ENCODE measurements at places on chromosomes 6 and 20.

GRCh38 chr6:75611011-75611701 is 9.5 kb downstream of the SENP6 start:
- no peak for DNase-seq

GRCh38 chr20:37162646-37163045 is 16.5 kb upstream of the RPN2 start:
- no peak for DNase-seq

GRCh38 chr6:124982669-124983068 is 20.4 kb downstream of the RNF217 start:
- DNase-seq, result no peak

DNA sequence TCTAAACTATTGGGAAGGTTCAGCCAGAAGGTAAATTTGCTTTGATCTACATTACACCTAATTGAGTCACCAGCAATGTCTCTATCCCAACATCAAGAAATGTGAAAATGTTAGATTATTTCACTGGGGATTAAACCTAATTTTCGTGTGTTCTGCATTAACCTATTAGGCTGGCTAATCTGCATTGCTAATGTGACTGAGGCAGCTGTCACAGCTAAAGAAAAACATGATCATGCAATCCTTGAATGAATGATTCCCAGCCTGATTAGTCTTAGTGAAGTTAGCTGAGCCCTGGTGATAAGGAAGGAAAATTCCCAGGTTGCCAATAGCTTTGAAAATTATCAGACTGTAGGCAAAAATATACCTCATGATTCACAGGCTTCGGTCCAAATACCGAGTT is 135.3 kb downstream of the LINC00237 start:
- no peak for DNase-seq

GRCh38 chr6:15841937-15842726 is 179.3 kb upstream of the DTNBP1 start:
- no peak for DNase-seq

GRCh38 chr6:77652739-77653138 is at the start of gene MEI4:
Gene MEI4, plus strand, starts transcription at chr6:77653039. Its CDS starts 37,633 bp downstream, at chr6:77690672.
- no peak for DNase-seq

DNA sequence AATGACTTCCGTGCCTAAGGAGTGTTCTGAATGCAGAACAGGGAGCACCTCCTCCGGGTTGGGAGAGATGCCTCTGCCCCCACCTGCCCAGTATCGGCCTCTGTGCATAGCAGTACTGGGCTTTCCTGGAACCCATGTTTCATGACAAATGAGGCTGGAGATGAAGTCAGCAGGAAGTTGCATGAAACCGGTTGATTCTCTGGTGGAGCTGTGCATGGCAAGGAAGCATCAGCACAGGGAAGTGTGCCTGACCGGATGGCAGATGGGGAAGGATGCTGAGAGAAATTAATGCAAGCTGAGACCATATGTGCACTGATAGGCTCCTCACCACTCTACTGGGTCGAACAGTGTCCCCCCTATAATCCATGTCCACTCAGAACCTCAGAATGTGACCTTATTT is 155.5 kb downstream of the CDH26 start:
- DNase-seq, result no peak

- DNase-seq, result no peak
Observed at GRCh38 chr6:13813621-13814175, 659 bp downstream of the MCUR1 start.

DNA sequence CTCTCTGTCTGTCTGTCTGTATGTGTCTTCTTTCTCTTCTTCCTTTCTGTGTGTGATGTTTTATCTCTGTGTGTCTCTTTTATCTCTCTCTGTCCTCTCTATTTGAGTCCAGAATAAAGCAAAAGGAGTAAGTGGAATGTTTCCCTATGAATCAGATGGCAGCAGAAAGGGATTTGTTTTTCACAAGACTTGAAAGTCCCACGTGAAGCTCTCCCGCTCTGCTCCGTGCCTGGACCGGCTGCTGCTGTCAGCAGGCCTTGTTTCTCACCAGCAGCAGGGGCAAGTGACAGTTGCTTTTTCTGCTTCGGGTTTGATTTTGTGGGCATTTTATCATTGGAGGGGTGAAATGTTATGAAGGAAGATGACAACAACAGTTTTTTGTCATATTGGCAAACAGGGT is 212.7 kb downstream of the PACRG start:
- no peak for DNase-seq

- no peak for DNase-seq
Observed at GRCh38 chr20:8104252-8104651, 27.8 kb upstream of the PLCB1 start.

DNA sequence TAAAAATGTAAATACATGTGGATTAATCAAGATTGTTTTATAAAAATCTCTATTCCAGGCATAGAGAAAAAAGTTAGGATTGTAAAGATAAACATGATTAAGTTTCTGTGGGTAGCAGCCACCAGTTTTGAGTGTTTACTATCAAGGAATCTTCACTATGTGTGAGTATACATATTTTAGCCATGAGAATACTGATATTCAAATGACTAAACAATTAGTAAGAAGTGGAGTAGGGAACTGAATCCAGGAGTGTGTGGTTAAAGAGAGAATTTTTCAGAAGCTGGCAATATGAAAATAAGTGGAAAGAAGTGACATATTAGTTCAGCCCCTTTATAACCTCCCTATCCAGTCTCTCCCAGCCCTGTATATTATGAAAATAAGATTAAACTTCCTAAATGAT is 10.3 kb downstream of the ELOVL2 start:
- no peak for DNase-seq

DNA sequence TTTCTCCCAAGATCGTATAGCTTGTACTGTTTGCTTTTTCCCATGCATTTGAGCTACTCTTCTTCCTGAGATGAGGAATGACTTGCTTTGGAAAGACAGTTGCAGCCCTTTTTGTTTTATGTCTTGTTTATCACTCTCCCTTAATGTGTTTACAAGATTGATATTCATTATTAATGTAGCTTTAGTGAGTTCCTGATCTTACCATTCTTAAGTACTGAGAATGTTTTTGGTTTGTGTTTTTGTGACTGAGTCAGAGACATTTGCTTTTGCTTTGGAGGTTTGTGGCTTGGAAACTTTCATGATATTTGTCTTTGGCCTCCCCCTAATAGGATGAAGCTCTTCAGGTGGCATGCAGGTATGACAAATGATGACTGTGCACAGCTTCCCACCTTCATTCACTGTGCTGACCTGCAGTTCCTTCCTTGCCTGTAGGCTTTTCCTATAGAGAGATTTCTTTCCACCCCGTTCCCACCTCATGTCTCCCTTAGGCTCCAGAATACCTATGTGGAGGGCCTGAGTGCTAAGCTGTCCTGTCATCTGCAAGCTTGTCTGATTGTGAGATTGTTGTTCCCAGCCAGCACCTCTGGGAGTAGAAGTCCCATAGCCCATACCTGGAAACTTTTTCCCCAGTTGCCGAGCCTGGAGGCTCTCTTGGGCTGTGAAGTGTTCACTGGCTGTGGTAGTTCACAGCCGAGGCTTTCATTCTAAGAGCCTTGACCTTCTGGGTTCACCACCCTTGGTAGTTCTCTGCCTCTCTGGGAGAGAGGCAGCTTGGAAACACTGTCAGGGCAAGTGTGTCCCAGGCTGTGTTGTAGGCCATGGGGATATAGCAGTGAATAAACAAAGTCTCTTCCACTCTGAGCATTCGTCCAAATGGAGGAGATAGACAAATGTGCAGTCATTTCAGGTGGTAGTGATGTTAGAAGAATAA is 27.1 kb downstream of the CDS2 start:
- no peak for DNase-seq

DNA sequence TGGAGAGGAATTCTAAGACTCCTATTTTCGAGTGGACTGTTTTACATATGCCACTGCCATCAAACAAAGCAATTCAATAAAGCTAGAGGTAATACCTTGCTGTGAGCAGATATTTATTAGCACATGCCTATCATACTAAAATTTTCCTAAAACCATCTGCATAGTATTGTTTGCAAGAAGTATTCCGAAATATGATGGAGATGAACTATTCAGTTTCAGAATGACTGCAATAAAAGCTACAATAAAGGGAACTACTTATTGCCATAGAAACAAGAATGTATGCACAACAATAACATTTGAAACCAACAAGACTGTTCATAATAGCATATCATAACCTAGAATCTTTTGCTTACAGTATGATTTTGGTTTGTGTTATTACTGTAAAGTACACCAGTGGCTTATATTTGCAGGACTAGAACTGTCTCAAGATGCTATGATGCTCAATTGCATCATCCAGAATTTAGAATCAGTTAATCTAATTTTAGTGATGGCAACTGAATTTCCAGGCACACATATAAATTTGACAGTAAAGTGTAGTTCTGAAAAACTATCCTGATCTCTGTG is 144.3 kb downstream of the GRIK2 start:
- no peak for DNase-seq

- DNase-seq, result no peak
Observed at GRCh38 chr6:139569566-139569965, 195.1 kb upstream of the CITED2 start.

GRCh38 chr6:56505512-56506260 is 137.0 kb downstream of the DST start:
- DNase-seq, result no peak

GRCh38 chr6:107196152-107196551 is 80.8 kb upstream of the BEND3 start:
- DNase-seq, result no peak

GRCh38 chr6:168232528-168232927 is 87.0 kb downstream of the DACT2 start:
- DNase-seq, result no peak

DNA sequence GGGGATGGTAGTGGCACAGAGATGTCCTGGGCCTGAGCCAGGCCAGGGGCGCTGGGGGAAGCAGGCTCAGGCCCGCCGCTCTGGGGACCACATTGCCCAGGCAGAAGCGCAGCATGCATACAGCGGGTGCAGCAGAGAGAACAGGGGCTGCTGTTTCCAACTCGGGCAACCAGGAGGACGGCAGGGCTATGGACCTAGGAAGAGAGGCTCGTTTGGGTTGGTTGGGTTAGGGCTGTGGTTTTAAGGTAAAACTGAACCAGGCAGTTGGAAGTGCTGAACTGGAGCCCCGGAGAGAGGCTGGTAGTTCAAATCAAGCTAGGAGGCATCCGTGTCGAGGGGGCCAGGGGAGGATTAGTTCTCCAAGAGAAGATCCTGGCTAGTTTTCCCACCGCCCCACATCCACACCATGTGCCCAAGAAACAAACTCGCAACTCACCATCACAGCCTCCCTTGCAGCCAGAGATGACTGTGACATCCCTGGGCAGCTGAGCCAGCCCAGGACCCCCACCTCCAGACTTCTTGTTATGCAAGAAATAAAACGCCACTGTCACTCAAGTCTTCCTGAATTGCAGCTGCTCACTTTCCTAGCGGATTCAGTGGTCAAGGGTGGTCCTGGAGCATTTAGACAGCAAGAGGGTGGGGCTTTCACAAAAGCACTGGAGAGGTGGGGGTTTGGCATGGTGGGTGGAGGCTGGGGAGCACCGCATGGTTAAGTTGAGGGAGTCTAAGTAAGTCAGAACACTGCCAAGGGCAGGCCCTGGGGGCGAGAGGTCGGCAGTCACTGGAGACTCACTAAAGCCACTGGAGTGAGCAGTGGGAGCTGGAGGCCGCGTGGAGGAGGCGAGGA is 161.2 kb downstream of the GRM4 start:
- DNase-seq, result no peak

- no peak for DNase-seq
Observed at GRCh38 chr6:1849691-1850090, 240.0 kb downstream of the FOXC1 start.

GRCh38 chr6:153210083-153210482 is 79.0 kb upstream of the RGS17 start:
- DNase-seq, result no peak

DNA sequence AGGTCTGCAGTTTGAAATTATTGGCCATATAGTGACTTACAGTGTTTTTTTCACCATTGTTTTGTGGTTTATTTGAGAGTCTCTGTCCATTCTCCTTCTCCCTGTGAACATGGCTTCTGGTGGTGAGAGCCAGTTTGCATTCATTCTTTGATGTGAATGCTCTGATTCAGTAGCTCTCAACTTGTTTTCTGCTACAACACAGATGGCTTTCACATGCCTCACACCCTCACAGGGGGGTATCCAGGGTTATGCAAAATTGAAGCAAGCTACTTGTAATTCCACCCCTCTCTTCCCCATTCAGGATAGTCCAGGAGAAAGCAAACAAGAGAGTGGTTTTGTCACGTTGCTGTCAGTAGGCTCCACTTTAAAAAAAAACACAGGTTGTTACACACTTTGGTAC is 55.6 kb downstream of the SLX4IP start:
- no peak for DNase-seq

- DNase-seq, result no peak
Observed at GRCh38 chr6:141264101-141264500, 868.6 kb upstream of the GJE1 start.

DNA sequence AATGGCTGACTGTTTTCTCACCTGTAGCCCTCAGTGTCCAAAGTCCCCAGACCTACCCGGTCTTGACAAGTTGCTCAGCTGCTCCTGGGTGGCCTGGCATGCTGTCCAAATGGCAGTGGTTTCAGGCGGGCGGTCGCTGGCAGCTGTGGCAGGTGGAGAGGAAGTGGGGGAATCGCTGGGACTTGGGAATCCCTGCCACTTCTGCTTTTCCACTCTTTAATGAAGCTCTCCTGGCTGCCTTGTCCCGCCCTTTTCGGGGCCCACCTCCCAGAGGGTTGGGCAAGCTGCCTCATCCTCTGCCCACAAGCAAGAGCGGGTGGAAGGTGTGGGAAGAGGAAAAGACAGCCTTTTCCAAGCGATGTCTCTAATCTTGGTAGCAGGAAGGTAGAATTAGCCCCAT is at the start of gene OCSTAMP:
TSS of gene OCSTAMP (minus strand) at position 194 of the 400 bp plus-strand sequence. CDS start at position 100, 94 bp downstream.
- DNase-seq, result no peak

- no peak for DNase-seq
Observed at GRCh38 chr6:121160276-121160675, 174.0 kb downstream of the TBC1D32 start.

DNA sequence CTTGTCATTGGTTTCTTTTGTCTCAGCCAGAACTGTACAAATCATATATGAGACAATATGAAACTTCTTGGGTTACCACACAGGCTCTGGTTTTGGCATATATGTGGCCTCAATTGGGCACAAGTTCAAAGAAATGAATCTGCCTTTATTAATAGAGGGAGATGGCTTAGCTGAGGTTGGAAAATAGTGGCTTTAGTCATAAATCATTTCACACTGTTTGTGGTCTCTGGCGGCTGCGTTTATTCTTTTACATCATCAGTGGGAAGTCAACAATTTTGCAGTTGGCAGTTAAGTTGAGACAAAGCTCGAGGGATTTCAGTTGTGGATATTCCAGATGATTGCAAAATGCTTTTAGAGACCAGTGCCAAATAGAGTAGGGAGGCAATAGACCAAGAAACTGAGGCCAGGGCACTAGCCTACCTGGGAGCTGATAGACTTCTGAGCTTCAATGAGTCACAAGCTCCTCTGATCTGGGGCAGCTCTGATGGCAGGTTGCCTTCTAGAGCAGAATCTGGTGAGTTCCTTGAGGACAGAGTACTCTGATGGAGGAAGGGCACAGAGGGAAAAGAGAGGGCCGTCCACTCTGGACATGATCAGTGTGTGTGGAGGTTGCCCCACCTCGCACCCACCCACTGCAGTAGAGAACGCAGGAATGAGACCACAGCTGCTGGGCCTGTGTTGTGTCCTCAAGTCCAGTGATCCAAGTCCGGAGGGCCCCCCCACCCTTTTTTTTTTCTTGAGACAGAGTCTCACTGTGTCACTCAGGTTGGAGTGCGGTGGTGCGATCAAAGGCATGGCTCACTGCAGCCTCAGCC is 73.5 kb downstream of the ARMC2 start:
- no peak for DNase-seq
